Thoracic aorta (tissue), 2 donors: ENCODE measurements at places on chromosomes 1 and 21. TPM values are rescaled to one million over a fixed set of nuclear protein-coding genes. Genes with fewer than 3 reads are reported as not detected.

GRCh38 chr21:43802713-43803313 is 13.4 kb downstream of the RRP1 start:
- H3K27me3 ChIP-seq: no peaks in the 10 kb centered on the region
- no peak for DNase-seq
- H3K4me1 ChIP-seq: no peaks in the 10 kb centered on the region
- no peak overlapping the region for H3K27ac ChIP-seq
- peaks cover 26% of the 10 kb centered on the region for H3K36me3 ChIP-seq
- H3K4me3 ChIP-seq: no peak overlapping the region

Gene LCE3B
- total RNA-seq: not detected

Gene LCE6A
- not detected for total RNA-seq

Gene UBL4B
- total RNA-seq: not detected

Gene TNNT2
- not detected for total RNA-seq

GRCh38 chr21:45114072-45114471 is 39.7 kb downstream of the ADARB1 start:
- H3K36me3 ChIP-seq: no peaks in the 10 kb centered on the region
- H3K27me3 ChIP-seq: no peaks in the 10 kb centered on the region
- no peak overlapping the region for H3K4me3 ChIP-seq

- no peak for DNase-seq
- H3K36me3 ChIP-seq: no peaks in the 10 kb centered on the region
- no peak overlapping the region for H3K4me3 ChIP-seq
- H3K27ac ChIP-seq: no peak overlapping the region
- H3K4me1 ChIP-seq: peaks cover 4% of the 10 kb centered on the region
These were observed 71.9 kb downstream of the DTL start for GRCh38 chr1:212107481-212107880.

Gene RBP7
- 2.2 TPM for total RNA-seq

Gene FCRL2
- not detected for total RNA-seq

DNA sequence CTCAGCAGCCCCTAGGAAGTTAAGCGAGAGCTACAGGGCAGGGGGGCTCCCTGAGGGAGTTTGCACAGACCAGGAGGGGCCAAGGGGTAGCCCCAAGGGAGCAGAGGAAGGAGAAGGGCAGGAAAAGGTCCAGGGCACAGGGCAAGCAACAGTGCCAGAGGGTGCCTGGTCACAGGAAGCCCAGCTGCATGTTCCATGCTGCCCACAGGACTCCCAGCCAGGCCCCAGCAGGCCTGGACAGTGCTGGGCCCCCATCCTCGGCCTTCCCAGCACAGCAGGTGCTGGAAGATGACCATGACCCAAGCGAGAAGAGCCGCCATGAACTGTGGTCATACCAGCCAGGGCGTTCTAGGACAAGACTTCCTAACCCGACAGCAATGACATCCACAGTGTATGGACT is 11.0 kb downstream of the KLHL21 start:
- no peak for DNase-seq
- peak overlapping the region; percentile 90 for H3K27ac ChIP-seq
- peaks cover 67% of the 10 kb centered on the region for H3K36me3 ChIP-seq
- H3K4me1 ChIP-seq: peaks cover 52% of the 10 kb centered on the region

Gene PADI6
- total RNA-seq: not detected

Gene CHIA
- total RNA-seq: not detected

- no peak for DNase-seq
- H3K27ac ChIP-seq: peak overlapping the region; percentile 84
- peak overlapping the region; percentile 96 for H3K4me3 ChIP-seq
- no peaks in the 10 kb centered on the region for H3K36me3 ChIP-seq
These were observed 923 bp upstream of the IFNGR2 start for GRCh38 chr21:33402001-33402979.

DNA sequence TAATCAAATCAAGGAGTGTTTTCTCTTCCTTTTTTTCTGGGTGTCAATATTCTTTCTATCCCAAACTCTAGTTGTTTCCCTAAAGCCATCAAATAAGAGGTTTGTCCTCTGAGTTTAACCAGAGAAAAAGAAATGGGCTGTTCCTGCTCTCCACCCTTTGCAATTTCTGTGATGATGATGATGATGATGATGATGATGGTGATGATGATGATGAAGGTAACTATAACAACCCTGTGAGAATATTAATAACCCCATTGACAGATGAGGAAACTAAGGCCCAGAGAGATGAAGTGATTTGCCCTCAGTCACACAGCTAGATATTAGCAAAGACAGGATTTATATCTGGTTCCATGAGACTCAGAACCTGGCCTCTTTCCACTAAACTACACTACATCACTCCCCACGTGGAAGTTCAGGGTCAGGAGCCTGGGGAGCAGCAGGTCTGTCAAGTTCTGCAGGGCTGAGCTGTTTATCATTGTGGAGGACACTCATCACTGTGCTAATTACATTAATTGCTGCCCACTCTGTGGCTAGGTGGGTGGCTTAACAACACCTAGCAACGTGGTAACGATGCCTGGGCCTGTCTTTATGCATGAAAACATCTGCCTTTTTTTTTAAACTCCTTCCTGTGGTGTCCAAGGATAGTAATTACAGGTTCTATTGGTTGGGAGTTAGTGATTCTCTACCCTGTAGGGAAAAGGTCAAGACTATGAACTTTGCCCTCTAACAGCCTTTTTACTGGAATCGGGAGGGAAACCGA is 19.0 kb upstream of the JUN start:
- no peak overlapping the region for H3K4me3 ChIP-seq
- DNase-seq: no peak
- no peaks in the 10 kb centered on the region for H3K4me1 ChIP-seq
- no peaks in the 10 kb centered on the region for H3K27me3 ChIP-seq
- no peaks in the 10 kb centered on the region for H3K36me3 ChIP-seq

- DNase-seq: no peak
- no peaks in the 10 kb centered on the region for H3K27me3 ChIP-seq
- no peak overlapping the region for H3K27ac ChIP-seq
- H3K4me3 ChIP-seq: no peak overlapping the region
These were observed 8.0 kb downstream of the BATF3 start for GRCh38 chr1:212691561-212692071.

DNA sequence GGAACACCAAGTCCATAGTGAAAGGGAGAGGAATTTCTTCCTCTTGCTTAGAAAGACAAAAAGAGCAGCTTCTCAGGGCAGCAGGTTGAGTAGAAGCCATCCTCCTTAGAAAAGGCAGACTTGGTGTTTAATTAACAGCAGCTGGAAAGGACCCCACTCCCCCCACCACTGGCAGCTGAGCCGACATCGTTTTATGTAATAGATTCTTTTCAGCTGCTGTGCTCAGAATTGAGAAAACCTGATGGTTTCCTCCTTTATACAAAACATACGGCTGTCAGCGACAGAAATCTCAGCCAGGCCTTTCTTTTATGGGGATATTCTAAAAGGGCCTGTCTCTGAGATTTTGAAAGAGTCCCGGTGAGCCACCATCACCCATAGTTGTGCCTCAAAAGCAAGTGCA is 49.9 kb downstream of the MAN1C1 start:
- H3K27ac ChIP-seq: no peak overlapping the region
- peaks cover 12% of the 10 kb centered on the region for H3K4me1 ChIP-seq
- no peaks in the 10 kb centered on the region for H3K27me3 ChIP-seq
- DNase-seq: no peak

- no peaks in the 10 kb centered on the region for H3K27me3 ChIP-seq
- no peak overlapping the region for H3K4me3 ChIP-seq
- H3K4me1 ChIP-seq: no peaks in the 10 kb centered on the region
These were observed 26.6 kb upstream of the FCRL4 start for GRCh38 chr1:157624471-157624870.

Gene PAQR6
- 2.5 TPM for total RNA-seq

Gene RNU1-4
- under 0.01 TPM for total RNA-seq

GRCh38 chr1:183552891-183553290 is 37.4 kb downstream of the NCF2 start:
- H3K27ac ChIP-seq: no peak overlapping the region
- peaks cover 36% of the 10 kb centered on the region for H3K36me3 ChIP-seq
- no peaks in the 10 kb centered on the region for H3K27me3 ChIP-seq
- H3K4me1 ChIP-seq: no peaks in the 10 kb centered on the region
- H3K4me3 ChIP-seq: no peak overlapping the region
- no peak for DNase-seq

DNA sequence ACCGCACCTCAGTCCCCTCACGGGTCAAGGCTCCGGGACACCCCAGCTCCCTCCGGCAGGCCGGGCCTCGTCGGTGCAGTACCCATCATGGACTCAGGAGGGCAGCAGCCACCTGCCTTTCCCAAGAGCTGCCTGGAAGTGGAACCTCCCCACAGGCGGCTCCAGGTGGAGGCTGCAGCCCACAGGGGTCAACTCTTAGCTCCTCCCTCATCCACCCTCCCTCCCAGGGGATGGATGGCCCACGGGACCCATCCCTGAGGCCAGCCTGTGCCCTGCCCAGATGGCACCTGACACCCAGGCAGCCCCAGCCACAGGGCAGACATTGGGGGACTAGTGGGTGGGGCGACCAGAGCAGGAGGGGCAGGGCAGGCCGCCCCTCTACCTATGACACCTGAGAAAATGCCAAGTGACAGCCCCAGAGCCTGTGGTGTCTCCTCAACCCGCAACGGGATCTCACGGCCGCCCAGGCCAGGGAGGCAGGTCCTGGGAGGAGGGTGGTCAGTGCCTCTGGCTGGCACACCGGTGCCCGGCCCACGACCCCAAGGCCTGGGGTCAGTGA is 1.2 kb upstream of the ARHGEF16 start:
- no peak overlapping the region for H3K27ac ChIP-seq
- peaks cover 4% of the 10 kb centered on the region for H3K27me3 ChIP-seq
- DNase-seq: no peak
- H3K36me3 ChIP-seq: no peaks in the 10 kb centered on the region
- H3K4me1 ChIP-seq: peaks cover 5% of the 10 kb centered on the region

- H3K4me1 ChIP-seq: peaks cover 7% of the 10 kb centered on the region
- no peaks in the 10 kb centered on the region for H3K27me3 ChIP-seq
- DNase-seq: no peak
- H3K4me3 ChIP-seq: no peak overlapping the region
- H3K36me3 ChIP-seq: peaks cover 36% of the 10 kb centered on the region
- no peak overlapping the region for H3K27ac ChIP-seq
These were observed 40.9 kb downstream of the STX6 start for GRCh38 chr1:180981596-180982387.

DNA sequence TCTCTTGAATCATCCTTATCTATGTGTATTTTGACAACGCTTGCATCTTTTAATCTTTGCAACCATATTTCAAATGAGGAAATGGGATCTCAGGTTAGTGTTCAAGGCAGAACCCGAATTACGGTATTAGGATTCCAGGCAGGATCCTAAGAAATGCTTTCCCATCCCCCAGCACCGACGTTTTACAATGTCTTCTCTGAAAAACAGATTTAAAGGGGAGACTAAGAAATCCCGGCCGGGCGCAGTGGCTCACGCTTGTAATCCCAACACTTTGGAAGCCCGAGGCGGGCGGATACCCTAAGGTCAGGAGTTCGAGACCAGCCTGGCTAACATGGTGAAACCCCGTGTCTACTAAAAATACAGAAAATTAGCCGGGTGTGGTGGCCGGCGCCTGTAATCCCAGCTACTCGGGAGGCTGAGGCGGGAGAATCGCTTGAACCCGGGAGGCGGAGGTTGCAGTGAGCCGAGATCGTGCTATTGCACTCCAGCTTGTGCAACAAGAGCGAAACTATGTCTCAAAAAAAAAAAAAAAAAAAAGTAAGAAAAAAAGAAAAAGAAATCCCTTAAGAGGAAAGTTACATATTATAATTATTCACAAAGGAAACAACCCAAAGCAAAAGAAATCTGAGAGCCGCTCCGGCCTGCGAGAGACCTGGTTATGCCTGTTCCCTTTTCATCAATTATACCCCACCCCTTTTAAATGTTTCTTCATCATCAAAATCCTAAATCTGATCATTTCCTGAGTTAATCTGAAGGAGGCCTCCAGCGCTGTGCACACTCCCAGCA is 801 bp upstream of the GORAB start:
- H3K36me3 ChIP-seq: no peaks in the 10 kb centered on the region
- H3K4me1 ChIP-seq: peaks cover 28% of the 10 kb centered on the region
- no peak for DNase-seq

DNA sequence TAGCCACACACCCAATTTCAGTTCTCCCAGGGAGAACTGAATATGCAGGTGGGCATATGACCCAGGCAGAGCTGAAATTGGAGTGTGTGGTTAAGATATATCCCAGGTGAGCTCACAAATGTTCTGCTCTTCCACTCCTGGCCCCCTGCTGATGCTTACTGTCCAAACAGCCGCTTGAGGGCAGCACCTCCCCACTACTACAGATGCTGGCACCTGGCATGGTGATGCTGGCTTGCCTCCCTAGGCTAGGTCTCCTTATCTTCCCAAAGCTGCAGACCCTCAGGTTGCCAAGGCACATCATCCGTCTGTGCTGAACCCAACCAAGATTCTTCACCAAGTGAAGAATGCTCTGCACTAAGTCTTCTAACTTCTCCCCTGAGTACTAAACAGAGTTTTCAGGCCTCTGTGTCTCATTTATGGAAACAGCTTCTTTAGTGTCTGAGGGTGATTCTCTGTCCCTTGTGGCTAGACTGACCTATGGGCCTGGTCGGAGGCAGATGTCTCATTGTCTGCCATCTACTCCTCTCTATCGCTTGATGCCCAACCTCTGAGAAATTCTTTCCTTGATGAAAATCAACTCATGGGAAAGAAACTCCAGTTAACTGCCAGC is 27.2 kb downstream of the XCL1 start:
- no peak overlapping the region for H3K27ac ChIP-seq
- peaks cover 22% of the 10 kb centered on the region for H3K4me1 ChIP-seq
- peak; percentile 30 for DNase-seq

Gene TRABD2B
- total RNA-seq: 3.8 TPM

GRCh38 chr21:38988509-38989378 is 183.0 kb downstream of the ETS2 start:
- no peaks in the 10 kb centered on the region for H3K27me3 ChIP-seq
- no peak overlapping the region for H3K4me3 ChIP-seq
- peak overlapping the region; percentile 67 for H3K27ac ChIP-seq
- H3K36me3 ChIP-seq: no peaks in the 10 kb centered on the region

- H3K36me3 ChIP-seq: no peaks in the 10 kb centered on the region
- no peaks in the 10 kb centered on the region for H3K27me3 ChIP-seq
- peaks cover 58% of the 10 kb centered on the region for H3K4me1 ChIP-seq
- no peak overlapping the region for H3K27ac ChIP-seq
- no peak overlapping the region for H3K4me3 ChIP-seq
These were observed 12.2 kb downstream of the SLC45A3 start for GRCh38 chr1:205667909-205668643.

Gene WDR64
- total RNA-seq: not detected

Gene LRRC38
- total RNA-seq: not detected

GRCh38 chr1:237471956-237472355 is 418.8 kb downstream of the ZP4 start:
- DNase-seq: no peak
- H3K27me3 ChIP-seq: no peaks in the 10 kb centered on the region
- no peak overlapping the region for H3K4me3 ChIP-seq
- H3K27ac ChIP-seq: no peak overlapping the region

Gene WNT4
- total RNA-seq: not detected

Gene LAMTOR5
- total RNA-seq: 95.2 TPM
